ENCODE measurements at places on chromosomes 7 and 10. TPM values are rescaled to one million over a fixed set of nuclear protein-coding genes. Genes with fewer than 3 reads are reported as not detected.

- DNase-seq, result no peak
These were observed 174.9 kb upstream of the NPS start for GRCh38 chr10:127374074-127374680.

DNA sequence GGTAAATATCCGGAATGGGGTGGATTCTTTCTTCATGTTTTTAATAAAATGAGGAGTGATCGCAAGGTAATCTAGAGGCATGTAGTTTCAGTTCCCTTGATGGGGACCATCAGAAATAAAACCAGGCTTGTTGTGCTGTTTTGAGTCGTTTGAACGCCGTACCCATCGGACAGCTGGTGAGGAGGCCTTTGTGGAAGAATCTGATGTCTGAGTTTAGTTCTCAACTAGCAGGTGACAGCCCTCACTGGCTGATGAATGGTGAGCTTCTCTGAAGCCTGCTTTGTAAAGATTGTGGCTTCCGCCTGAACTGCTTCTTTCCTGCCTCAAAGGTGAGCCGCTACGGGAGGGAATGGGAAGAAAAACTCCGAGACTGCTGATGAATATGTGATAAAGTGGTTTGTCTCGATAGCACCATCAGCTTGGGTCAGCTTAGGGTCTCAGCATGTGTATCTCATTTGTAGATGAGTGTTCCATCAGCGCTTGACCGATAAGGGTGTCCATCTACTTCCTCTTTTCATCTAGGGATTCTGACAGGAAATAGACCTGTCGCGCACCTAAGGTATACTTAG is 977 bp downstream of the TMEM248 start:
- DNase-seq, result no peak

GRCh38 chr10:125333209-125333591 is 172.8 kb upstream of the CTBP2 start:
- DNase-seq, result no peak

DNA sequence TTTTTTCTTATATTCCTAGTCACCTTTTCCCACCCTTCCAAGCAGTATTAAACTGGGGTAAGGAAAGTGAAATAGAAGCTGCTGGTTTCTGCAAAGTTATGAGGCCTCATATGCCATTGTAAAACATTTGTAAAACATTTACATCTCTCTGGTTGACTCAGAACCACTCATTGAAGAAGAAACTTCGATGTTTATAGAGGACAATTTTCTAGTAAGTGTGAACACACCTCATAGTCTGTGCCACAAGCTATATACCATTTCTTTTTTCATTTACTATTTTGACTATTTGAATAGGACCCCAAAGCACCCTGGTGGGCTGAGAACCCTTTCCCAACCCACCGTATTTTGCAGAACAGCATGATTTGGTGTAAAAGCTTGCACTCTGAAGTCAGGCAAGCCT is 12.9 kb upstream of the ITGB1 start:
- DNase-seq, result no peak

DNA sequence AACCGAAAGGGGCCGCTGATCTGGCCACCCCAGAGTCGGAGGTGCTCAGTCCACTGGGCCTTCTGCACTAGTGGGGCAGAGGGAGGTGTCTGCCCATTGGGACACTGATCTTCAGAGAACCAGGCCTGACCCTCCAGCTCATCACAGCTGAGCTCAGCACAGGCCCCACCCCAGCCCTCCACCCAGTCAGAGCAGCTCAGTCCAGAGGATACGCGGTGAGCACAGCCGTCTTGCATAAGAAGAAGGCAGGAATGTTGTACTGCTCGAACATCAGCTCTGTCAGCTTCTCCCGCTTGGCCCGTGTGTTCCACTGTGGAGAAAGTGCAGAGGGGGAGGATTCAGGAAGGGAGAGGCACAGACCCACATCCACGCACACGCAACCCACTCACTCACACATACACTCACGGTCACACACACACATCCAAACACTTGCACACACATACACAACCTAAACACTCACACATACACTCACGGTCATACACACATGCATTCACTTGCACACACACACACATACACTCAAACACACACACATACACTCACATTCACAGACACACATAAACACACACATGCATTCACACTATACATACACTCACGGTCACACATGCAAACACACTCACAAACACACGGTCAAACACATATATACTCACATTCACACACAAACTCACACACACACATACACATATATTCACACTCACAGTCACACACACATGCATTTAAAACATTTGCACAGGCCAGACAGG is 6.3 kb downstream of the ACTL6B start:
- no peak for DNase-seq

- DNase-seq, result no peak
These were observed 205.6 kb downstream of the AUTS2 start for GRCh38 chr7:69803699-69804516.

- no peak for DNase-seq
These were observed 321.4 kb upstream of the AOAH start for GRCh38 chr7:37045681-37046179.

DNA sequence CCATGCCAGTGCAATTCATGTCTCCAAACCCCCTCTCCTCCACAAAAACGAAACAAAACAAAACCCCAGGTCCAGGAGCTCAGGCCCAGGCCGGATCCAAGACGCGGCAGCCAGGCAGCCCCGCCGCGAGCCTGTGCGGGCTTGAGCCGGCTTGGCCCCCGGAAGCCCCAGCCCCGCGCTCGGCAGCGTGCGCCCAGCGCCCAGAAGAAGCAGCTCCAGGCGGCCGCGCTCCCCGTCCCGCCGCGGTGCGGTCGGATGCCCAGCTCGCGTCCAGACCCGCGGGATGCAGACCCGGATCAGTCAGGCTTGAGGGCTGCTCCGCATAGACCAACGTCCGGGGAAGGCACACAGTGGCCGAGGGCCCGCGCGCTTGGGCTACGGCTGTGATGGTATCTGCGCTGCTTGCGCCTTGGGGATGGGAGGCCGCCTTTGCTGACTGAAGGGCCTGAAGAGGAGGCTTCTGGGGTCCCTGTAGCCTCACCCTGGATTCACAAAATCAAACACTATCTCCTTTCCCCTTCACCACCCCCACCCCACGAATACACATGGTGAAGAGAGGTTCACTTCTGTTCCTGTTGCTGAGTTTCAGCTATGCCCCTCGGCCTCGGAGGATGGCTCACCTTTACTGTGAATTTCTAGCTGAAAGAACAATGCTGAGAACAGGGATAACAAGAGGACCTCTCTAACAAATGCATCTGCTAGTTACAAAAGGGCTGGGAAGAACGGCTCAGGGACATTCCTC is 79.9 kb upstream of the EN2 start:
- DNase-seq, result no peak

DNA sequence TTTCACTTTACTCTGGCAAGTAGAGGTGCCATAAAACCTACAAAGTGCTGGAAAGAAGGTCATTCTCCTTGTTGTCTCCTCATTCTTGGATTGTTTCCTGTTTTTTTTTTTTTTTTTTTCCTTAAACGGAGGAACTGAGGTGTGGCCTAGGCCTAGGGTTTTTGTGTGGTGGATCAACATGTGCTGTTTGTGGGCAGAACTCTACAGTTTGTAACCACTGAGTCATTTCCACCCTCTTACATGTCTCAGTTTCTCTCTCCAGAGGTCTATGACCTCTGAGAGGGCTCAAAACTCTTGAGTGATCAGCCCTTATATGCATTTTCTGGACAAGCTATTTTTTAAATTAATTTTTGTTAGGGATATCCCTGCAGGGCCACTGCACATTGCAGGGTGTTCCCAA is 296.0 kb downstream of the PPP1R3A start:
- no peak for DNase-seq

DNA sequence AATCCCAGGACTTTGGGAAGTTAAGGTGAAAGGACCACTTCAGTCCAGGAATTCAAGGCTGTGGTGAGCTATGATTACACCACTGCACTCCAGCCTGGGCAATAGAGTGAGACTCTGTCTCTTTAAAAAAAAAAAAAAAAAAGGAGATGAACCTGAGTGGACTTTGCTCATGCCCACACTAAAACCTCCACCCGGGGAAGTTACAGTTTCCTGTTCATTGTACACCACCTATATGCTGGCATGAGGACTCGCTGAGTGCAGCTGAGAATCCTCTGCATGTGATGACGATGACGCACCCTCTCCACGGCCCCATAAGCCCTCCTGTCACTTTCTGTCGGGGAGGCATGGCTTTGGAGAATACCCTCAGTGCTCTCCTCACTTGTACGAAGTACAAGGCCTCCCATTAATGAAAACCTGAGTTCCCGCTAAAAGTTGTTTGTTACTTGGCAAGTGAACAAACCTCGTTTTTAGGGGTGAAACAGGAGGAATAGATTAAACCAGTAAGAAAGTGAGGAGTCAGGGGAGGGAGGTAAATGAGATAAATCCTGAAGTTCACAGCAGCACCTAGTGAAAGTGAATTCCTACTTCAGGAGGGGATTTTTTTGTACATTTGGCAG is 15.9 kb downstream of the TMEM176B start:
- DNase-seq, result no peak

DNA sequence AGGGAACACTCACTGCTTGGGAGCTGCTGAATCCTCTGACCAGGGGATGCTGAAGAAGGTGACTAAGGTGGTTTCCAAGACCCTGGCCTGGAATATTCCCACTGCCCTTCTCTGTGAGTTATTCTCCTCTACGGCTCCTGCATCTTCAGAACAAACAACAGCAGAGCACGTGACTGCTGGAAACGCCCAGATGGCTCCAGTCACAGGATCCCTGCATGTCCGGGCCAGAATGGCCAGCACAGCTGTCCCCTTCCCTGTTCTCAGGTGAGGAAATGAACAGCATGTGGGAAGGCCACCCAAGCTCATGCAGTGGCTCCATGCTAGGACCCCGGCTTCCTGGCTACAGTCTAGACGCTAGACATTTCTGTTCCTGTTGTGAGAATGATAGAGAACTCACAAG is 43.1 kb downstream of the GHRHR start:
- no peak for DNase-seq

GRCh38 chr7:47512481-47513176 is 69.3 kb downstream of the TNS3 start:
- DNase-seq, result no peak

GRCh38 chr10:21808550-21808949 is 195.0 kb downstream of the DNAJC1 start:
- DNase-seq, result no peak

DNA sequence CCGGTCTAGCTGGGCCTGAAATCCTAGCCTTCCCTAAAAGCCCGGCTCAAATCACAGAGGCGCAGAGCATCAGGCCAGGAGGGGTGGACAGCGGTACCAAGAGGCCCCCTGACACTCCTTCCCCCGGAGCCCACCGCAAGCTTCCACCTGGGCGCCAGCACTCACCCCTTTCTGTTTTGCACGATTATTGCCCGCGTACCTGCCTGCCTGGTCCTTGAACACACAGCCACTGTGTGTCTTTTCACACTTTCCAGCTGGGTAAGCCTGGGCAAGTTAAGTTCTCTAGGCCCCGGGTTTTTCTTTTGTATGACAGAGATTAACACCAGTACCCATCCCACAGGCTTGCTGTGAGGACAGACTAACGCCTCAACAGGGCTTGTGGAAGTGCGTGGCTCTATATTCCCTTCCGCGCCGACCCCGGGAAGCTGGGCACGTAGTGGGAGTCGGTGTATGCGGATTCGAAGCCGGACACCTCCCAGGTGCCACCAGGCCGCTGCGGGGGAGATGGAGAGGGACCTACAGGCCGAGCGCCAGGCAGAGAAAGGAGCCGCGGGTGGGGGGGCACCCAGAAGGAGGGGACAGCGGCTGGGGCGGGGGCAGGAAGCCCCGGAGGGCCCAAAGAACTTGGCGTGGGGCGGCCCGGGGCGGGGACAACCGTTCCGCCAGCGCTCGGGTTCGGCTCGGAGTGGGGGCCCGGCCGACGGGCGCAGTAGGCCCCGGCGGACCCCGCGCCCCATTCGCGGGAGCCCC is 792 bp downstream of the ZNF746 start:
- DNase-seq, result no peak

GRCh38 chr7:134694767-134695166 is 48.1 kb downstream of the BPGM start:
- DNase-seq, result no peak

- no peak for DNase-seq
These were observed 24.3 kb downstream of the PLEKHS1 start for GRCh38 chr10:113775686-113776294.

DNA sequence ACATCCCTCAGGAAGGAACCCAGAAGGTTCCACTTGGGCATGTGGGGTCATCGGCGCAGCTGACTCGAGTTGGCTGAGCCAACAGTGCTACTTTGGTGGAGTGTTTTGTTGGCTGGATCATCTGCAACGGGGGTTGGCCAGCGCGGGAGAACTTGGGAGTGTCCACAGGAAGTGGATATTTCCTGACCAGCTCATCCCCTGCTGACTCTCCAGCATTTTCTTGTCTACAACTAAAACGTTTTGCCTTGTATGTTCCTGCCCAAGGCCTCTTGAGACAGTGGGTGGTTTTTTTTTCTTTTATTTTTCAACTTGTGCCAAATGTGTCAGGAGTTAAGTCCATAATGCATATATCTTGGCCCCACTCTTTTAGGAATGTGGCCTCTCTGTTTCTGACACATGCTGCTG is 208.6 kb downstream of the ZNF365 start:
- no peak for DNase-seq

GRCh38 chr10:117198088-117198487 is 799 bp downstream of the KCNK18 start:
- no peak for DNase-seq

- DNase-seq, result no peak
These were observed at the start of gene ZNF804B for GRCh38 chr7:88759230-88760135. ZNF804B (plus strand) TSS chr7:88759700; CDS start chr7:88759977, 277 bp downstream.

- no peak for DNase-seq
These were observed 52.1 kb upstream of the ZNF438 start for GRCh38 chr10:31083765-31084184.

DNA sequence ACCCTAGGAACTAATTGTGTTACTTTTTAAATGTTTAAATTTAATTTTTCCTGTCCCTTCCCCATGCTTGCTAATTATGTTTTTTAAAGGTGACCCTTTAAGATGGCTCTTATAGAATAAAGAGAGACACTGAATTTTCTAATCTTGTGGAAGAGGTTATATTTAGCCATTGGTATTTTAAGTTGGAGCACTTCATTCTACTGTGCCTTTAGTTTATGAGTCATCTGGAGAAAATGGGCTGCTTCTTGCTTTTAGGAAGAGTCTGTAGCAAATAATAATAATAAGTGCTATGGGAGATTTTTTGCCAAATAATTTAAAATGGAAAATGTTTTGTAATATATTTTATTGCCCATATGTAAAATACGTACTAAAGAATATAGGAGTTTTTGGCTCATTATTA is 139.7 kb downstream of the ADK start:
- DNase-seq, result no peak

- no peak for DNase-seq
These were observed 143.9 kb downstream of the SH3PXD2A start for GRCh38 chr10:103711351-103711994.

Gene CALML5
- not detected for total RNA-seq

Gene RTKN2
- 7.1 TPM for total RNA-seq

Gene GRM3
- not detected for total RNA-seq

Gene CALCR
- not detected for total RNA-seq

Gene LCOR
- total RNA-seq, result 17.2 TPM

Gene FAM25G
- not detected for total RNA-seq

Gene GRM8
- total RNA-seq, result not detected
